NCI-H524 (cell line): ENCODE measurements at places on chromosomes 7 and 10.

DNA sequence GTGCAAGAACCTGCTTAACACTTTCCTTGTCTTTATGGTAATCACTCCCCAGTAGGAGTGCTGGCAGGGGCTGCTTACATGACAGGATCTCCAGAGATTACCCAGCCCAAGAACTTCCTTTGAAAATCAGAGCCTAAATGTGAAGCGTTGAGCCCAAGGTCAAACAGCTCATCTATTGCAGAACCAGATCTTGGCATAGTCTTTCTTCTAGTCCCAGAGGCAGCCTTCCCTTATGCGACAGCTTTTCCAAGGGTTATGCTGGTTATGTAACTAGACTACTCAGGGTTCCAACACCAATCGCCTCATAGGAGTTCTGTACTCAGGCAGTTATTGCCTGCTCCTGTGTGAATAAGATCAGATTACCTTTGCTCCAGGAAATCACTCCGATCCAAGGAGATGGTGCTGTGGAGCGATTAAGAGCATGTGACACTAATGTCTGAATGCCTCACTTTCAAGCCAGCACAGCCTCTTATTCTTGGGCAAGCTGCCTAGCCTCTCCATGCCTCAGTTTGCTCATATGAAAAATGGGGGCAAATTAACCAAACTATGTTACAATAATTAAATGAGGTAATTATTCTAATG is 8.4 kb upstream of the LGI1 start:
- DNase-seq: no peak

DNA sequence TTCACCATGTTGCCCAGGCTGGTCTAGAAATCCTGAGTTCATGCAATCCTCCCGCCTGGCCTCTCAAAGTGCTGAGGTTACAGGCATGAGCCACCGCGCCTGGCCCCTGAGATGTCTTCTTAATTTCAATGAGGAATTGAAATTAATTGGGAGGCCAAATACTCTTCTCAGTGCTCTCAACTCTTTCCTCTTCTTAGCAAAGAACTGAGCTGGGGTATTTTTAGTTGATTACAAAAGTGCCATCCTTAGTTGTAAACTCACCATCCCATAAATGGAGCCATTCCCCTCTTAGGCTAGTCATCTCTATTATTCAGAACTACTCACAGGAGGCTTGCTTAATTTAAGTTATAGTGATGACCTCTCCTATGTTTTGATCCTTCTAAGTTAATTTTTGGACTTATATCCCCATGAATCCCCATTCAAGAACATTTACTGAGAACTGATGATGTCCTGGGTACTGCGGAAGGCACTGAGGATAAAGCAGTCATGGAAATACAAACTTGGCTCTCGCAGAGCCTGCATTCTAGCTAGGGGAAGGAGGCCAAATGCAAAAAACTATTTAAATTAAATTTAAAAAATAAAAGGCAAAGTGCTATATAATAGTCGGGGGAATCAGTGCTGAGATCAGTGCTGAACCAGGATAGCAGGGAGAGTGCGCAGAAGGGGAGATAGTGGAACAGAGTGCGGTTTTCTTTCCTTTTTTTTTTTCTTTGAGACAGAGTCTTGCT is 145.3 kb downstream of the SFMBT2 start:
- no peak for DNase-seq

GRCh38 chr7:8130663-8131062 is 131.3 kb downstream of the ICA1 start:
- no peak for DNase-seq

DNA sequence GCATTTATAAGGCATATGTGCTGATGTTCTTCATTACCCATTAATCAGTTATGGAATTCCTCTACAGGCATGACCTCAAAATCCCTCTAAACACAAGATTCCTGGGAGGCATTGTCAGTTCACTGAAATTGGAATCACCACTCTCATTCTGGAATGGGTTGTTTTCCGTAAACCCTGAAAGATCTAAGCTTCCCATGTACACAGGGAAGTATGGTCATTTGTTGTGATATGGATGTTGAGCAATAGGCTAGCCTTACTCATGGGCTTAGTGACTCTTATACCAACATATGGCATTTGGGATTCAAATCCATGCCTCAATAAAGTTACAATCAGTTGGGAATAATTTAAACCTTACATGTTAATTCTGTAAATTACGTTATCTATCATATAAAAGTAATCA is 258.0 kb downstream of the XPNPEP1 start:
- no peak for DNase-seq

- DNase-seq: no peak
Observed at GRCh38 chr10:61487506-61487905, 34.3 kb upstream of the TMEM26 start.

- no peak for DNase-seq
Observed at GRCh38 chr10:14454629-14455028, 123.9 kb upstream of the FRMD4A start.
